ENCODE measurements at places on chromosomes 6 and 20.

DNA sequence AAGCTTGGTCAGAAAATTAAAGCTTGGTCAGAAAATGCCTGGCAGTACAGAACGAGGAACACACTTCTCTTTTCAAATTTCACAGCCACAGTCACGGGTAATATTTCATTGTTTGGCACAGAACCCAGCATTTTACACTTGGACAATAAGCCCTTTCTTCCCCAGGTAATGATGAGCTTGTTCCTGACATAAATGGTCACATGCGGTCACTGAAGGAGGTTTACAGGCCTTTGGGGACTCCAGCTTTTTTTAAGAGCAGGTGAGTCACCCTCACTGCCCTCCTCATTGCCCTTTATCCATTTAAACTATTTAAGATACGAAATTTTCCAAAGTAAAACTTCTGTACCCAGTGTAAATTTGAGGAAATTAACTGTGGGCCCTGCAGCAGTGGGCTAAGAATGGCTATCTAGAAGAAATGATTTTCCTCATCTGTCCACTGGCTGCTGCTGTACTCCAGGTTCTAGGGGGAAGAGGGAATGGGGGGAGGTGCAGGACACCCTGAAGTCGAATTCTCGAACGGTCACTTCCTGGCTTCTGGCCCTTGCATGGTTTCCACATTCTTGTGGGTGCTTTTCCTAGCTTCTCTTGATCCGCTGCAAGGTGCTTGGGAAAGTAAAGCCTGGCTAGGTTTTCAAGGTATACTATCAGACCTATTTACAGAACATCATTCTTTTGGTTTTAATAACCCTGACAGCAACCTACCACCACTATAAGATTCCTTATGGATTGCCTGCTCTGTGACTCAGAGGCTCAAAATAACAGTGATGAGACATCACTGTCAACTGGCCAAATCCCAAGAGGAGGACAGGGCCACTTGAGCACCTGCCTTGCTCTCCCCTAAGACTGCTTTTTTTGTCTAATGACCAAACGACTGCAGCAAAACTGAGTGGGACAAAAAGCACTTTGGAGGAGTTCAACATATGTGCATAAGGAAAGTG is 75.8 kb downstream of the PREP start:
- no peak for DNase-seq

DNA sequence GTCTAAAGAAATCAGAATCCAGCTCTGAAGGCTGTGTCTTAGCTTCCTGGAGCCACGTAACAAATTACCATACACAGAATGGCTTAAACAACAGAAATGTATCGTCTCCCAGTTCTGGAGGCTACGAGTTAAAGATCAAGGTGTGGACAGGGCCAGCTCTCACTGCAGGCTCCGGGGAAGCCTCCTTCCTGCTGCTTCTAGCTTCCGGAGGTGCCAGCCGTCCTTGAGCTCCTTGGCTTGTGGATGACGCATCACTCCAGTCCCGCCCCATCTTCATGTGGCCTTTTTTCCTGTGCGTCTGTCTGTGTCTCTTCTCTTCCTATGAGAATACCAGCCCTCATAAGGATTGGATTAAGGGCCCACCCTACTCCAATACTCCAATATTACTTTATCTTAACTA is 319.1 kb upstream of the QKI start:
- no peak for DNase-seq

DNA sequence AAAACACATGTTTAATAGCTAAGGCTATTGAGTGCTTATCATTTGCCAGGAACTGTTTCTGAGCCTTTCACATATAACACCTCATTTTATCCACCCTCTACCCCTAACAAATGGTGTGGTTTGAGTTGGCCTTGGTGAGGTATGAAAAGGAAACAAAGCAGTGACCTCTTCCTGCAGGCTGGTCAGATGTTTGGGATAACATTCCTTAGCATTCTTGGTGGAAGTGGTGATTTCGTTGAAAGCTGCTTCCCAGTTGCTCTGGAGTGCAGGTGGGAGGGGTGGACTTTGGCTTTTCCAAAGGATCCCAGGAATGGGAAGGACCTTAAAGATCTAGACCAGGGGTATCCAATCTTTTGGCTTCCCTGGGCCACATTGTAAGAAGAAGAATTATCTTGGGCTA is 41.3 kb downstream of the CARMIL1 start:
- no peak for DNase-seq

DNA sequence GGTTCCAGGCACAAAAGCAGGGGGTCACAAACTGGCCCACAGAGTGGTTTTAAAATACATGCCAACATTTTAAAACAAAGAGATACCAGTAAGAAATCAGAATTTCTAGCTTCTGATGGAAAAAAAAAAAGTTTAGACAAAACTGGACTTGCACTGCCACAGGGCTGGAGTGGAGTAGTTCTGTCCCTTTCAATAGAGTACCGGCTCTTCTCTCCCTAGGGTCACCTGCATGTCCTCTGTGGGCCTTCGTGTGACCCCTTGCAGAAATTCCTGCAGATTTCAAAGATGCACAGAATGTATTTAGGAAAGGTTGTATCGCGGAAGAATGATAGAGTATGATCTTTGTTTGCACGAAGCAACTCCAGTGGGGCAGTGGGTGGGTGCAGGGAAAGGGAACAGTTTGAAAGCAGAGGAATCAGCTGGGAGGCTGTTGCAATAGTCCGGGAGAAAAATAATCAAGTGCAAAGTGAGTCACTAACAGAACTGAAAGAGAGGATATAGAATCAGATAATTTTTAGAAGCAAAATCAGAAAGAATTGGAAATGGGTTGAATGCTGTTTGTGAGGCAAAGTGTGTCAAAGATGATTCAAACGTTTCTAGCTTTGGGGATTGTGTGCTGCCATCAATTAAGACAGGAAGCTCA is 97.3 kb upstream of the STXBP5 start:
- no peak for DNase-seq

DNA sequence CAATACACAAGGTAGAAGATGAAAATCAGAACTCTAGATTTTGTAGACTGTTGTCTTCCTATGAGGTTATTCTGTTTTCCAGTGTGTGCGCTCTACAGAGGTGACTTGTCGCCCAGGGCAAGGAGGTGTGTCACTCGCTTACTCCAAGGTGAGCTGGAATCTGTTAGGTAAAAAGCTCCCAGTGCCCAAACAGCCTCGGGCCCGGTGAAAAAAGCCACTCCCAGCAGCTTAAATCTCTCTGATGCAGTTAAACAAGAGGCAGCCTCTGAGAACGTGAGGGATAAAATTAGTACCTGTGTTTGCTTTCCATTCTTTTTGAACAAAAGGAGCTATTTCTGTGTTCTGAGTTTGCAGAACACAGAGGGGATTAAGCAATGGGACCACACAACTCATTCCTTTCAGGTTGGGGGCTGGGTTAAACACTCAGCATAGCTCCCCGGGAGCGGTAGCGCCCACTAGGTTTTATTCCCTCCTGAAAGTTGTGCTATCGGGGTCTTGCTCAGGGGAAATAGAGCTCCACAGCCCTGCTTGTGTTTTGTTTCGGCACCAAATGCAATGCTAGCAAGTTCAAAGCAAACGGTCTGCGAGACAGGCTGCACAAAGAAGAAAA is 181.2 kb downstream of the FOXA2 start:
- DNase-seq: no peak

- DNase-seq: no peak
These were observed 243.6 kb downstream of the CLIC5 start for GRCh38 chr6:45772051-45772450.

DNA sequence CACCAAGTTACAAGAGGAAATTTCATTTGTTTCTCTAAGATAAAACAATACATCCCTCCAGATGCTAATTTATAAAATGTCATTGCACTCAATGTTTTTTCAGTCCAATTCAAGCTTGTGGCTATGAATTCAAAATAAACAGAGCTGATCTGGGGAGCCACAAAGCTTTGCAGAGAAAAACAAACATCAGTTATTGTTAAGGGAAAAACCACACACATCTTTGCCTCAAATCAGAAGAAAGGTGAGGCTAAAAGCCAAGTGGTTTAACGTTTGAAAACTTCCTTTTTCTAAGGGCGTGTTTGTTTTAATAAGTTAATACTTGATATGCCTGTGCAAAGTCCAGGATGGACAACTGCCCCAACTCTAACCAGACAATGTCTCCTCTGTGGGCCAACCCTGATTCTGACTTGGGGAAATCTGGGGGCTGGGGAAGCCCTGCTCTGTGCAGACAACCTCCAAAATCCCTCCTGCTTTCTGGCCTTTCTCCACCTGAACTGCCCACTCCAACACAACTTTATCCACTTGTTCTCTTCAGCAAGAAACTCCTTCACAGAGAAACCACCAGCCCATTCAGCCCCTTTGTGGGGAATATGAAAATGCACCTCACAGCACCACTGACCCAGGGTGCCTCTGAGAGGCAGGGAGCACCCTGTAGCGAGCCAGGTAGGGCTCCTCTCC is 44.6 kb upstream of the NT5E start:
- DNase-seq: no peak

GRCh38 chr6:113306552-113307145 is 550.5 kb upstream of the MARCKS start:
- DNase-seq: no peak

GRCh38 chr20:62618611-62619529 is 23.4 kb upstream of the SLCO4A1 start:
- DNase-seq: no peak

GRCh38 chr20:47276851-47277534 is 79.5 kb downstream of the ZMYND8 start:
- no peak for DNase-seq

Data from stimulated activated CD4-positive, alpha-beta T cell treated with anti-CD3 and anti-CD28 coated beads, TNF-alpha, amount 100 ng/mL, for 4 hours (primary cell).